Mesendoderm (in vitro differentiated cells): ENCODE measurements at places on chromosomes 6 and 20.
A peak's percentile ranks its signal among the peaks of the same experiment; 100 is the strongest.

DNA sequence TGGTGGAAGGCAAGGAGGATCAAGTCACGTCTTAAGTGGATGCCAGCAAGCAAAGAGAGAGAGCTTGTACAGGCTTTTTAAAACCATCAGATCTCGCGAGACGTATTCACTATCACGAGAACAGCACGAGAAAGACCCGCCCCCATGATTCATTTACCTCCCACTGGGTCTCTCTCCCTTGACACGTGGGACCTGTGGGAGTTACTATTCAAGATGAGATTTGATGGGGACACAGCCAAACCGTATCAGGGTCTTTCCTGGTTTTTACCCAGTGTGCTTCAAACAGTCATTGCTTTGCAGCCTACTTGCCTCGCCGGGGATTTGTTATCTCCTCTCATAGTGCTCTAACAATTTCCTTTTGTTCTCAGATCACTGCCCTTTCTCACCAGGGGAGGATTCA is 108.2 kb downstream of the UST start:
- peak; percentile 94 for DNase-seq

GRCh38 chr6:144160431-144161005 is 10.2 kb downstream of the STX11 start:
- DNase-seq = no peak

- no peak for DNase-seq
Observed at GRCh38 chr20:46356195-46357029, 48.1 kb upstream of the CDH22 start.

DNA sequence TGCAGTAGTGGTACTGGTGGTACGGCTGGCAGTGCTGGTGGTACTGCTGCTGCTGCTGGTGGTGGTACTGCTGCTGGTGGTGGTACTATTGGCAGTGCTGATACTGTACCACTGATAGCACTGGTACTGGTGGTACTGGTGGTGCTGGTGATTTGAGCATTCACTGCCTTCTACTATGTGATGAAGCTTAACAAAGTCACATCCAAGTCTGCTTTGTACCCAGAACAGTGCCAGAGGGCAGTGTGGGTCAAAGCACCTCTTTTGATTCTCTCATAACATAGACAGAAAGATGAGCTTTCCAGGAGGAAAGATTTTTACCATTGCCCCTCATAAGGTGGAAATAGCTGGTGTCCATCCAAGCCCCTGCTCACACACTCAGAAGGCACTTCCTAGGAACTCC is 48.7 kb downstream of the ANKRD6 start:
- DNase-seq = no peak

- DNase-seq = no peak
Observed at GRCh38 chr20:17626217-17627007, 55.6 kb downstream of the RRBP1 start.

- DNase-seq = no peak
Observed at GRCh38 chr20:33501000-33501399, 11.1 kb downstream of the CBFA2T2 start.
